D721Med (cell line): ENCODE measurements at places on chromosomes 12 and 14.

DNA sequence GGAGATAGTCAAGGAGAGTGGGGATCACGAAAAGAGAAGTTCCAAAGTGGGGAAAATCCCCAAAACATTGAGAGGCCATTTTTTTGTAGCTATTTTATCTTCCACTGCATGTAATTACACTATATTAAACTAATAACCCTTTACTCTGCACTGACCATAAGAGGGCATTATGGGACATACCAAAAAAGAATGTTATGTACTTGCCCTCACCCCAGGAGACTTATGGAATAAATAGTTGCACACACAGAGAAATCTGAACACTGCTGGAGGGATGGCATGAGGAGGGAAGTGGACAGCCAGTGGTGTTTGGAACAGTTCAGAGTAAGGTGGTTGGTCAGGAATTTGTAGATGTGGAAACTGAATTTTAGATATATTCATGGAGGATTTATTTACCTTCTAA is 422.9 kb downstream of the SNAPC1 start:
- no peak for DNase-seq

GRCh38 chr12:91663310-91663709 is 480.7 kb upstream of the DCN start:
- no peak for DNase-seq

DNA sequence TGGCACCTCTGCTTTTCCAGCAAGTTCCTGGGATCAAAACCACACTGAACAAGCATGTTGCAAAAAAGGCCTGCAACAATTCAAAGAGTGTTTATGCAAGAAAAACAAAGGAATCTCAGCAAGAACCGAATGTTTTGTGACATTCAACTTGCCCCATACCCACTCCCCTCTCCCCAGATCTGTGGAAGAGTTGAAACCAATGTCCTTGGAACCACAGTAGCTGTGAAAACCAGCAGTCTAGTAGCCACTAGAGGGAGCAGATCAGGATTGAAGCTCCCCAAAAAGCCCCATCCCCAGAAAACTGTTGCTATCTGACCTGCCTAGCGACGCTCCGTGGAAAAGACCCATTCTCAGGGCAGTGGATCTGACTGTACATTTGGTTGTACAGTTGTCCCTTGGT is 27.1 kb downstream of the PRKAB1 start:
- no peak for DNase-seq

- no peak for DNase-seq
These were observed 1.4 kb upstream of the HSP90AA1 start for GRCh38 chr14:102088012-102088792.

- no peak for DNase-seq
These were observed 56.9 kb downstream of the HSP90AA1 start for GRCh38 chr14:102029956-102030355.

DNA sequence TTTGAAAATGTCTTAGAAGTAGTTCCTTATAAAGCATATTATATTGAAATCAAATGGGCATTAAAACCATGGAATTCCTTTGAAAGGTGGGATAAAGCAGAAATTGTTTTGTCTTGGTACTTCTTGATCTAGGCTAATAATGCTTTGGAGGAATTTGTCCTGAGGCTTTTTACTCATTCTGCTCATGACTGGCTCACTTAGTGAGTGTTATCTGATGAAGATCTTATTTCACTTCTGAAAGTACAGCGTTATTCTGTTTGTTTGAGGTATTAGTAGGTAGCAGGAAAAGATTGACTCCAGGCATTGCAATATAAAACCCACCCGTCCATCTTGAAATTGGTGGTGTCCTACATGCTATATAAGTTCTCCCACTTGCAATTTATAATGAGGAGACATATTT is 5.5 kb downstream of the C12orf71 start:
- no peak for DNase-seq

DNA sequence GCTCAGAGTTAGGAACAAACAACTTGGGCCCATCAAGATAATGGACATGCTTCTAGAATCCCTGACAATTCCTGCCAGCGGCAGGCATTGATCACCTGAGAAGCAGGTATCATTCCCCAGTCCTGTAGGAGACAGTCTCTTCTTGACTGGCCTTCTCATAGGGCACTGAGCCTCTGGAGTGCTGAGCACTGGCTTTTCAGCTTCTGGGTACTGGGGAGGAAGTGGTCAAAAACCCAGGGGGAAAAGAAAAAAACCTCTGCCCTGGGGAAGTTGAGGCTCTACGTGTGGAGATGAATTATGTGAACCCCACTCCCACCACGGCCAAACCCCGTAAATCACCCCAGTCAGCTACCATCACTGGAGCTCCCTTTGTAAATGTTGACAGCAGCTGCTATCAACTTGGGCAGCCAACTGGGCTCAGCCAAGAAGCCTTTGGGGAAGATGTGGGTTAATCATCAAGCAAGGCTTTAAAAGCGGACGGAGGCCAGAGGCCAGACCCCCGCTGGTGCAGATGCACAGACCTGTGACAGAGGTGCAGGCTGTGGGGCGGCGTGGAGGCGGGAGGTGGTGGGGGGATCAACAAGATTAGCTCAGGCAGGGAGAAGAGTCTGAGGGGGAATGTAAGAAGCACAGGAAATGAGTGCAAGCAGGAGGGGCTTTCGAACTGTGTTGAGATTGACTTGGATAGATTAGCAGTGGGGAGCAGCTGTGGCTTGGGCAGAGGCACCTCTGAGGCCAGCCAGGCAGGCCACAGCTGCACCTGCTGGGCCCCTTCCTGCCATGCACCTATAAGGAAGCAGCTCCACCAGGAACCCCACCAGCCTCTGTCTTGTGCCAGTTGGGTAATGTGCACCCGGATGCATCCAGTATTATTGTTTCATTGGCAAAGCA is 105.4 kb upstream of the HIF1A start:
- DNase-seq: no peak
